Right ventricle myocardium inferior (tissue), 1 donor: ENCODE measurements at places on chromosomes 2 and 18. TPM values are rescaled to one million over a fixed set of nuclear protein-coding genes. Genes with fewer than 3 reads are reported as not detected.

ACADL gene
- total RNA-seq = 0.76 TPM

CKAP2L gene
- total RNA-seq = 1.3 TPM

GALNT1 gene
- total RNA-seq = 53.2 TPM

CRACDL gene
- 3.9 TPM for total RNA-seq

KCNF1 gene
- total RNA-seq = 0.24 TPM

MBOAT2 gene
- total RNA-seq = 13.9 TPM

HTR2B gene
- total RNA-seq = not detected

G6PC2 gene
- total RNA-seq = not detected

SIX3 gene
- not detected for total RNA-seq

LNPK gene
- total RNA-seq = 38.8 TPM

SP140 gene
- total RNA-seq = 0.32 TPM

RFTN2 gene
- 7.5 TPM for total RNA-seq

COL6A3 gene
- total RNA-seq = 84.5 TPM

AOX1 gene
- 7.5 TPM for total RNA-seq

MDH1B gene
- 0.68 TPM for total RNA-seq

C1QL2 gene
- not detected for total RNA-seq

DNA sequence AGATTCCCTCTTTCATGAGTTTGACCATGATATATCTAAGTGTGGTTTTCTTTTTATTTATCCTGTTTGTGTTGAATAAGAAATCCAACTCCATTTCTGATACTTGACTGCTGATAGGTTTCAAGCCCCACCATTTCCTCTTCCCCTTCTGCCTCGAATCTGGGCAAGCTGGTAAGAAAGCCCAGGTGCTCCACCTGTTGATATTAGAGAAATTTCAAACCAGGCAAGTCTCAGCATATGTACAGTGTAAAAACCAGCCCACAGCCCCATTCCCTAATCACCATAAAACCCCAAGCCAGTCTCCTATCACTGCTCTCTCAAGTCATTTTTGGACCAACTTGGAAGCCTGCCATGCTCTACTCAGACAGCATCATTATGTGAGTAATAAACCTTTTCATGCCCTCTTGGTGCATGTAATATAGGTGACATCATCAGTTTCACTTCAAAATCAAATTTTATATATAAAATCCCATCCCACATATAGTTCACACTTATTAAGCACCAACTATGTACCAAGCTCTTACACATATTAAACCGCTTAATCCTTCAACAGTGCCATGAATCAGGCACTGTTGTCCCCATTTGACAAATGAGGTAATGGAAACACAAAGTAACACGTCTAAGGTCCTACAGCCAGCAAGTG, 46.6 kb downstream of the SMAD2 start:
- no peak for DNase-seq

DNA sequence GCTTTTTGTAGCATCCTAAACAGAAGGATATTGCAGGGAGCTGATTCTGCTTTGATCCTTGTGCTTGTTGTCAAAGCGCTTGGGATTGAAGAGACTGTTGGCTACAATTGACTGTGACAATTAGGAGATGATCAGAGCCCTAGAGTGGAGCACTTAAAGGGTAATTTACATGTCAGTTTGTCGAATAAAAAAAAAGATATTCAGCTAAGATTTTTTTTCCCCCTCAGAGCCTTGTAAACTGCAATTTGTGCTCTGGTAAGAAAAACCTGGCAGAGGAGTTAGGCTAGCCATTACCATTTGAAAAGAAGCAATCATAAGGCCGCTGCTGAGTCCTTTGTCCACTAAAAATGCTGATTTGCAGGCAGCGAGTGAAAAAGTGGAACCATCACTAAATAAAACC, 47.8 kb upstream of the ZEB2 start:
- no peak for DNase-seq

GRCh38 chr2:112795774-112796173, 11.5 kb upstream of the IL1A start:
- no peak for DNase-seq

DNA sequence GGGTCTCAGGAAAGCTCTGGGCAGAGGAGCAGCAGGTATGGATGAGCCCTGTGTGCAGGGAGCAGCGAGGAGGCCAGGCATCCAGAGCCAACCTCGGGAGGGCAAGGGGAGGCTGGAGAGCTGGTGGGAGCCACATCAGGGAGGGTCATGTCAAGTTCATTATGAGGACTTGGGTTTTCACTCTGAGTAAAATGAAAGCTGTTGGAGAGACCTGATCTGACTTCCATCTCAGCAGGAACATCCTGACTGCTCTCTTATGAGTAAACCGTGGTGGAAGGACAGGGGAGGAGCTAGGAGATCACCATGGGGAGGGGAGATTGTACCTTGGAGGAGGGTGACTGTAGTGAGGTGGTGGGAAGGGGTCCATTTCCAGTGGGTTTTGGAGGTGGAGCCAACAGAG, 209.8 kb downstream of the LDLRAD4 start:
- DNase-seq = no peak

GRCh38 chr2:144479138-144479537, 40.8 kb downstream of the ZEB2 start:
- DNase-seq = no peak

DNA sequence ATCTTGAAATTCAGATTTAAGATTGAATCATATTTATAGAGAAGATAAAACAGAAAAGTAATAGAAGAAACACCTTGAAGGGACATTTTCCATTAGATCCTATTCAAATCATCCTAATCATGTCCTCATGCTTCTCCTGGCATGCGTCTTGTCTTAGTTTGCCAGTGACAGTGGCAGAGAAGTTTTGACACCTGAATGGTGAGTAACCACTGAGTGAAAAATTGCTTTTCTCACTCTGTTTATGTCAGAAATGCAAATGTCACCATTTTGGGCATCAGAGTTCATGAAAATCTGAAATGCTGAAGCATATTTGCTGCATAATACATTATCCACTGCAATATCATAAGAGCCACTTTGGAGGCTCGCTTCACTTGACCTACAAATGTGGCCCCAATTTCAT, 63.0 kb upstream of the PLA2R1 start:
- DNase-seq = no peak

DNA sequence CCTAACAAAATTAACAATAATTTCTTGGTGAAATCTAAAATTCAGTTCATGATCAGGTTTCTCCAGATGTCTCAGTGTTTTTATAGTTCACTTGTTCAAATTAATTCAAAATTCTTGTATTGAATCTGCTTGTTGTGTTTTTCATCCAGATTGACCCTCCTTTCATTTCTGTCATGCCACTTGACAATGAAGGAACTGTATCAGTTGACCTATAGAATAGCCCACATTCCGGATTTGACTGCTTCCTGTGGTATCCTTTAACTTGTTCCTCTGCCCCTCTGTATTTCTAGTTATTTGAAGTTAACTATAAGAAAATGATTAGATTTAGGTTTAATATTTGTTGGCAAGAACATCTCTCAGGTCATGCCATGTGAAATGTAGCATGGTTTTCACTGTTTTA, 53.3 kb downstream of the TWSG1 start:
- no peak for DNase-seq

- DNase-seq = no peak
Measured at GRCh38 chr2:215847718-215848117, 165.6 kb downstream of the MREG start.

DNA sequence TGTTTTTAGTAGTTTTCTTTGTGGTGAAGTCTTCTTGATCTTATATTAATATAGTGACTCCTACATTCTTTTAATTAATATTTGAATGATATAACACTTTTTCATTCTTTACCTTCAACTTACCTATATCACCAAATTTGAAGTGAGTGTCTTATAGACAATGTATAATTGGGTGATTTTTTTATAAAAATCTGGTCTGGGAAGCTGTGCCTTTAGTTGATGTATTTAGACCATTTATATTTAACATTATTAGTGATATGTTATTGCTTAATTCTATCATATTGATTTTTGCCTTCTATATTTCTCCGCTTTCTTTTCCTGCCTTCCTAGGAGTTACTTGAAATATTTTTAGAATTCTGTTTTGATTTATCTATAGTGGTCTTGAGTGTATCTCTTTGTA, 16.4 kb downstream of the TMEM182 start:
- no peak for DNase-seq

DNA sequence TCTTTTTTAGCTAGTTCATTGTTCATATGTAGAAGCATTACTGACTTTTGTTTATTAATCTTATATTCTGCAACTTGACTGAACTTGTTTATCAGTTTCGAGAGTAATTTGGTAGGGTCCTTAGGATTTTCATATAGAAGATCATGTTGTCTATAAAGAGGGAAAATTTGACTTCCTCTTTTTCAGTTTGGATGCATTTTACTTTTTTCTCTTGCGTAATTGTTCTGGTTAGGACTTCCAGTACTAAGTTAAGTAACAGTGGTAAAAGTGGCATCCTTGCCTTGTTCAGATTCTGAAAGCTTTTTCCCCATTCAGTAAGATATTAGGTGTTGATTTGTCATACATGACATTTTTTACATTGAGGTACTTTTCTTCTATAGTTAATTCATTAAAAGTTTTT, 726.0 kb downstream of the KCNJ3 start:
- no peak for DNase-seq

- no peak for DNase-seq
Measured at GRCh38 chr18:49747876-49748275, 65.5 kb downstream of the ACAA2 start.

DNA sequence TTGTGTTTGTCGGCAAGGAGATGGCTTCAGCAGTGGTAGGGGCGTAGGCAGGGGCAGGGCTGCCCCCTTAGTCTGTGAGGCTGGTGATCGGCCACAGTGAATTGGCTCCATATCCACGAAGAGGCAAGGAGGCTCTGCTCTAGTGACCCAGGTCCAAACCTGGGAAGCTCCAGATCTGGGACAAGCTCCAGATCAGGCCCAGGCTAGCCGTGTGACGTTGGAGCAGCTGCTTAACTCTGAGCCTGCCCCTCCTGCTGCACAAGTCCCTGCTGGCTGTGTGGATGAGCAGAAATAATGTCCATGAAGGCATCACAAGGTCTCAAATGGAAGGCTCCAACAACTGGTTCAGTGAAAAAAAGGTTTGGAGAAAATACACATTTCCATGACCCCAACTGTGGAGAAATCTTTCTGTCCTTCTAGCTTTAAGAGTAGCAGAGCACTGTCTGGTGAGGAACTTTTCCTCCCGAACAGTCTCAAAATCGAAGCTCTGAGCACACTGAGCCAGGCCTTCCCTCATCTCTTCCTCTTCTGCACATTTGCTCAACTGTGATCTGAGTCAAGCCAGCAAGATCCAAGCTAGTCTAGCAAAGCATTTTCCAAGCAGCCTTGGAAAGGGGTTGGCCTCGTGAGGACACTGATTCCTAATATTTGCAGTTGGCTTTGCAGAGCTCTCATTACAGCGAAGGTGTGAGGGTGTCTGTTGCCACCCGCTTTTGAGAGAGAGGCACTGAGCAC, 67.0 kb upstream of the TCF7L1 start:
- no peak for DNase-seq

DNA sequence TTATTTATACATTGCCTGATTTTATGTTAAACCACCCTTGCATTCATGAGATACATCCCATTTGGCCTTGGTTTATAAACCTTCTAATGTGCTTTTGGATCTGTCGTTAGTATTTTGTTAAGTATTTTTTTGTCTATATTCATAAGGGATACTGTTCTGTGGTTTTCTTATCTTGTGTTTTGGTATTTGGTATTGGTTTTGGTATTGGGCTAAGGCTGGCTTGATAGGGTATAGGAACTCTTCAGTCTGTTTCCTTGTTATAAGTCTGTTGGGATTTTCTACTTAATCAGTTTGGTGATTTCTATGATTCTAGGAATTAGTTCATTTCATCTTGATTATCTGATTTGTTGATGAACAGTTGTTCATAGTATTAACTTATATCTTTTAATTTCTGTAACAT, 49.2 kb downstream of the RELCH start:
- DNase-seq = no peak

- DNase-seq = no peak
Measured at GRCh38 chr18:37327063-37327577, 238.5 kb downstream of the CELF4 start.

- no peak for DNase-seq
Measured at GRCh38 chr2:170930991-170931266, 1.9 kb downstream of the GORASP2 start.

DNA sequence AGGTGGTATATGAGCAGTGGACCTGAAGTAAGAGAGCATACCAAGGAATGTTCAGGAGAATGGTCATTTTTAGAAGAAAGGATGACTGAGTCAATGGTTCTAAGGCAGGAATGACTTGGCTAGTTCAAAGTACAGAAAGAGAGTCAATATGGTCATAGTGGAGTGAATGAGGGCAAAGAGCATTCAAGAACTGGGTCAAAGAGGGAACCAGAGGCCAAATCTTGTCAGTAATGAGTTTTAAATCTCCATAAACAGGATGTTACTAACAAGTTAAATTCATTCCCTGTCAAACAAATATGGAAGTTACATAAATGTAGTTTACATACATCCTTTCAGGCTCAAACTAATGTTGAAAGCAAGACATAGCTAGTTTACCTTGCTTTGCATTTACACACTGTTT, 16.1 kb downstream of the CALCRL start:
- DNase-seq = no peak

- no peak for DNase-seq
Measured at GRCh38 chr2:145845923-145846322, 1326.0 kb upstream of the ZEB2 start.

DNA sequence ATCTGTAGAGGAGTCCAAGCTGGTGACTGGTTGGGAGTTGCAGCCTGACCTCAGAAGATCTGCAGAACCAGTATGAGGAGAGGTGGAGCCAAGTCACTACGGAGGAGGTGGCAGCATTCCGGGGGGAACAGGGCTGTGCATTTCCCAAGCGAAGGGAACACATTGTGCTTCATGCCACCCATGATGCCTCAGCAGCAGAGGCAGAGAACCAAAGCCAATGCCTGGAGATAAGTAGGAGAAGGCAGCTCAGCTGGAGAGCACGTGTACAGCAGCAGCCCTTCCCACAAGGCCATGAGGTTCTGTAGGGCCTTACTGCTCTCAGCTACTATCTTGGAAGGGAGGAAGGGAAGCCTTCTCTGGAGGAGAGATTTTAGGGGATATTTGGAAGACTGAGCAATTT, 67.2 kb upstream of the LRPPRC start:
- DNase-seq = no peak

DNA sequence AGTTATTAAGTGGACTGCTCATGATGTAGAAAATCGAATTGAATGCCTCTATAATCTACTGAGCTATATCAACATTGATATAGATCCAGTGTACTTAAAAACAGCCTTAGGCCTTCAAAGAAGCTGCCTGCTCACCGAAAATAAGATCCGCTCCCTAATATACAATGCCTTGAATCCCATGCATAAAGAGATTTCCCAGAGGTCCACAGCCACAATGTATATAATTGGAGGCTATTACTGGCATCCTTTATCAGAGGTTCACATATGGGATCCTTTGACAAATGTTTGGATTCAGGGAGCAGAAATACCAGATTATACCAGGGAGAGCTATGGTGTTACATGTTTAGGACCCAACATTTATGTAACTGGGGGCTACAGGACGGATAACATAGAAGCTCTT, 2.0 kb downstream of the KLHL23 start:
- no peak for DNase-seq

GRCh38 chr18:73007195-73007914, 139.6 kb upstream of the NETO1 start:
- no peak for DNase-seq

- DNase-seq = peak; percentile 46
Measured at GRCh38 chr2:71938659-71939587, 208.7 kb downstream of the CYP26B1 start.

- DNase-seq = no peak
Measured at GRCh38 chr2:160489111-160489510, 4.5 kb downstream of the RBMS1 start.
